ENCODE measurements at places on chromosomes 13 and 19.

GRCh38 chr19:3243819-3244700 lies 19.6 kb downstream of the CELF5 start:
- DNase-seq: no peak

- no peak for DNase-seq
Observed at GRCh38 chr13:100855151-100855550, 180.6 kb upstream of the TMTC4 start.

DNA sequence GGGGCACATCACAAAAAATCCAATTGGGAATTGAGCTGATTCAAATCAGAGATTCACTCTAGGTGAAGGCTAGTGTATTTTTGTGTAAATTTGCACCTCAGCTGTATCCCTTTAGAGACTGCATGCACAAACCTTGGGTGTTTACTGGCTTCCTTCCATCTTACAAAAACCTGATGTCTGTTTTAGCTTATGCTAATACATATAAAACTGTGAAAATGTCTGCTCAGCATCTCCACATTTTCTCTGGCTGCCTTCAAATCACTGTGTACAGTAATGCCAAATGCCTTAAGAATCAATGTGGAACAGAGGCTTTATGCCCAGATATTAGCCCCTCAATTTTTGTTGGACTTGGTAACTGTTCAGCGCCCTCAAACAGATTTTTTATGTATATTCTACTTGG lies 675.8 kb upstream of the SLITRK6 start:
- DNase-seq: no peak

- no peak for DNase-seq
Observed at GRCh38 chr13:28041031-28041461, 52.6 kb upstream of the URAD start.

- peak; percentile 36 for DNase-seq
Observed at GRCh38 chr19:2561895-2562294, 86.0 kb downstream of the GADD45B start.

DNA sequence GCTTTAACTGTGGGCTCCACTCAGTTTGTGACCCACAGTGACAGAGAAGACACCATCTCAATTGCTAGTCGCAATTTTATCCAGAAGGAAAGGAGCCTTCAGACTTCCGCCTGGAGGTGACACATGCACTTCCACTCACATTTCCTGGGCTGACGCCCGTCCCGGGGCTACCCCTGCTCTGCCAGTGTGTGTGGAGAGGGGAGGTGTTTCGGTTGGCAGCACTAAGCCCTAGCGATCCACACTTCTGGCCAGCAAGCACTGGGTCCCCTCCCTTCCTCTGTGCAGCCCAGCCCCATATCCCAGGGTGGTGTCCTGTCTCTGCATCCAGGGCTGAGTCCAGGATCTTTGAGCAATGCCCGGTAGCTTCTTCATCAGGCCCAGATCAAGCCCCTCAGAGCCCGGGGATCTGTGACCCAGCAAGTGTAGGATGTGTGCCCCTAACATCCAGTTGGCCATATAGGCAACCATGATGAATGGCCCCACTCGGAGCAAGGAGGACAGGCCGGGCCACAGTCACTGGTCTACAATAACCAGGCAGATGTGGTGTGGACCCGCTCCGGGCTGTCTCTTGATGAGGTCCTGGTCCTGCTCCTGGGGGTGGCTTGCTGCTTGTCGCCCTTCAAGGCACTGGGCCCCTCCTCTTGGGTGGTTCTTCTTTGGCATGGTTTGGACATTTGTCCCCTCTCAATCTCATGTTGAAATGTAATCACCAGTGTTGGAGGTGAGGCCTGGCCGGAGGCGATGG lies 141.9 kb upstream of the SPACA7 start:
- DNase-seq: no peak

DNA sequence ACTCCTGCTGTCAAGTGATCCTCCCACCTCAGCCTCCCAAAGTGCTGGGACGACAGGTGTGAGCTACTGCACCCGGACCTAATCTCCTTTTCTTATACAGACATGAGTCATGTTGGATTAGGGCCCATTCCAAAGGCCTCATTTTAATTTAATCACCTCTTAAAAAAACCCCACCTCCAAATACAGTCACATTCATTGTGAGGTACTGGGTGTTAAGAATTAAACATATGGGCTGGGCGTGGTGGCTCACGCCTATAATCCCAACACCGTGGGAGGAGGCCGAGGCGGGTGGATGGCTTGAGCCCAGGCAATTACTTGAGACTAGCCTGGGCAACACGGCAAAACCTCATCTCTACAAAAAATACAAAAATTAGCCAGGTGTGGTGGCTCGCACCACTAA lies 46.6 kb downstream of the PIN1 start:
- no peak for DNase-seq

DNA sequence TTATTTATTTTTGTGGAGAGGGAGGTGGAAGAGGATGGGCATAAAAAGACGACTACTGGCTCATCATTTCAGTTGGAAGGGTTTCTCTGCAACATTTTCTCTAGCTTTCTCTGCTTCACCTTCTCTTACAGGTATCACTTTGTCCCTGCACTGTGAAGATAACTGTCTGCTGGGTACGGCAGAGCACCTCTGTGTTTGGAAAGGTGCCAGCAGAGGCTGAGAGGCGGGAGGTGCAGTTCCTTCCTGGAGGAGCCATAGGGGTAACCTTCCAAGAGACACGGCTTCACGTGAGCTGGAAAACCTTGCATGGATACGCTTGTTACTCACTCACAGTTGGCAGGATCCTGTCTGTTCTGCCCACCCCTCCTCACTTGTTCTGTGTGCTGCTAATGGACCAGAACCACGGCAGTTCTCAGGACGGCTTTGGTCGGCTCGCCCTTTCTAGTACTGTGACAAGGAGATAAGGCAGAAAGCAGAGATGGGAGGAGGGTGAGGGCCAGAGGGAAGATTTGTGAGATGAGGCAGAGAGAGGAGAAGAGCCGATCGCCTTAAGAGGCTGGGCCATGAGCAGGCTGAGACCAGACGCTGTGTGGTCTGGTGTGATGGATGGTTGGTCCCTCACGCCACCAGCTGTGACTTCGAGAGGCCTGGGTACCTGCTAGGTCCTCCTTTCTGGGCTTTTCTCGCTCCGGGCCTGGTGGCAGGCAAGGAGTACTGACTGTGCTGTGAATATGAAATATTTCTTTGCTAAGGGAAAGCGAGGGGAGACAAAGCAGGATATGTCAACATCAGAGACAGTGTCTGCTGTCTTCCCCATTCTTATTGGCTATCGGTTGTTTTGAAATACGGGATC lies 66.8 kb downstream of the MRPL57 start:
- DNase-seq: no peak

DNA sequence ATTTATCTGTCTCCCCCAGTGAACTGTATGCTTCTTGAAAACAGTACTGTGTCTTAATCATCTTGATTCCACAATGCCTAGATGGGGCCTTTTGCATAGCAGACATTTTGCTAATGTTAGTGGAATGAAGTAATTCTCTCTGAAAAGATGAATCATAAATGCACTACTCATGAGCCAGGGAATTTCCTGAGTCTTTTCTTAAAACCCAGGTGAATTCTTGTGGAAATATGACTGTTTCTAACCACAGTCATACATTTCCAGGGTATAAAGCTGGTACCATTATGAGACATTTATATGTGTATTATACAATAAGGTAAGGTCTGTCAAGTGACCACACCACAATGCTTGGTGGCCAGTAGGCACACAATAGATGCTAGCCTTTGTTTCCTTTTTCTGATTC lies 5.5 kb upstream of the KCTD4 start:
- DNase-seq: no peak

DNA sequence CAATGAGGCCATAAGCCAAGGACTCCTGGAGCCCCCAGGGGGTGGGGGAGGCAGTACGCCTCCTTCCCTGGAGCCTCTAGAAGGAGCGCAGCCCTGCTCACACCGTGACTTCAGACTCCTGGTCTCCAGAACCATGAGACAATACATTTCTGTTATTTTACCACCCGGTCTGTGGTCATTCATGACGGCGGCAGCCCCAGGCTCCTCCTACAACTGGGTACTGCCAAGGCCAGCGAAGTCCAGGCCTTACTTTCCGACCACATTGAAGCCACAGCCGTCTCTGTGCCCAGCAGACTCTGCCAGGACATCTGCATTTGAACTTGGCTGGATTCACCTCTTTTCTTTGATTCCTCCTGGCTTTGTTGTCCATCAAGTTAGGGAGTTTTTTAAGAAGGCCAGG lies 10.5 kb downstream of the GNG7 start:
- DNase-seq: no peak

GRCh38 chr19:45900738-45901431 lies 1.5 kb downstream of the MYPOP start:
- no peak for DNase-seq

- no peak for DNase-seq
Observed at GRCh38 chr13:95498886-95499285, 53.6 kb upstream of the CLDN10 start.

- no peak for DNase-seq
Observed at GRCh38 chr13:39877134-39877533, 221.7 kb downstream of the COG6 start.

DNA sequence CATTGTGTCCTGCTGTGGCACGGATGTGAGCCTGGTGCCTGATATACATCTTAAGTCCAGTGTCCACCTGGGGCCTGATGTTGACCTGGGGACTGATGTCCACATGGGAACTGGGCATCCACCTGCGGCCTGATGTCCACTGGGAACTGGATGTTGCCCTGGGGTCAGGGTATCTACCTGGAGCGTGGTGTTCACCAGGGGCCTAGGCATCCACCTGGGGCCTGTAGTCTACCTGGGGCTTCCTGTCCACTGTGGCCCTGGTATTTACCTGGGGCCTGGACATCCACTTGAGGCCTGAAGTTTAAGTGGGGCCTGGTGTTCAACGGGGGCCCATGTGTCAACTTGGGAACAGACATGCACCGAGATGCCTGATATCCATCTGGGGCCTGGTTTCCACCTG lies 11.9 kb downstream of the SACS start:
- no peak for DNase-seq

GRCh38 chr19:18457483-18458331 lies 19.8 kb upstream of the ISYNA1 start:
- DNase-seq: no peak
